ENCODE measurements at places on chromosomes 11 and 22.
A peak's percentile ranks its signal among the peaks of the same experiment; 100 is the strongest.

DNA sequence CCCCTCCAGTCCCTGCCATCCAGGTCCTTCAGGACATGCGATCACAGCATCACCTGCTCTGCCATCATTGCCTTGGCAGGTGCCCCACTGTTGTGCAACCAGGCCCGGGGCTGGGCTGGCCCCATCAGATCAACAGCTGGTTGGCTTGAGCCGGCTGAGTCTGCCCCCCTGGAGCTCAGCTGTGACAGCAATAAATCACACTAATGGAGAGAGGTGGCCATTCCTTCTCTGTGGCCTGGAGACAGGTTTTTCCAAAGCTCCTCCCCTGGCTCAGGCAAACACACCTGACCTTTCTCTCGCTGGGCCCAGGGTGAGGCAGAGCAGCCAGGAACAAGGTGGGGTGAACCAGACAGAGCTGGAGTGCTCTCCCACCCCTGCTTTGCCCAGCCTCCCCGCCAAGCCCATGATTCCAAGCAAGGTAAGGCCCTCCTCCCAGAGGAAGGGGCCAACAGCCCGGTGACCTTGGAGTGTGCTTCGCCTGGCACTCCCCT is 8.9 kb upstream of the FXYD2 start:
- DNase-seq = no peak

- peak; percentile 80 for DNase-seq
Measured at GRCh38 chr22:44351685-44352377, 39.1 kb upstream of the SHISAL1 start.

- DNase-seq = no peak
Measured at GRCh38 chr11:30487200-30487898, 98.8 kb downstream of the MPPED2 start.

GRCh38 chr11:24625975-24626374 is 129.1 kb downstream of the LUZP2 start:
- no peak for DNase-seq

- DNase-seq = peak; percentile 18
Measured at GRCh38 chr22:49768951-49769690, 58.6 kb downstream of the BRD1 start.

DNA sequence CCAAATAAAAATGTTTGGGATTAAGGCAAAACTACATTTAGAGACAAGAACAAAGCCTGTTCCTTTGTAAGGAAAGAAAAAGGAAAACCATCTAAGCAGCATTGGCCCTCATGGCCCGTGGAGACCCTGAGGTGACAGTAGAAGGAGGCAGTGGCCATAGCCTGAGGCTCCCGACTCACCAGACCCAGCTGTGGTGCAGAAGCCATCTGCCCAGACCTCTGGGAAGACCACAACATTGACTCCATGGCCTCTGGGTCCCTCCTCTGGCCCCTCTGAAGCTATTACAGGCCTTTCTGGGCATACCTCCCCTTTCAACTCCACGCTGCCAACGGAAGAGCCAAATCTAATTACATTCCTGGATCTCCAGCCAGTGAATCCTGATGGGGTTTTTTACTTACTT is 6.4 kb downstream of the PRAME start:
- DNase-seq = no peak

GRCh38 chr11:55895216-55895615 is 12.1 kb downstream of the TRIM51 start:
- no peak for DNase-seq
